ELR (cell line): ENCODE measurements at places on chromosomes 7 and 10.

DNA sequence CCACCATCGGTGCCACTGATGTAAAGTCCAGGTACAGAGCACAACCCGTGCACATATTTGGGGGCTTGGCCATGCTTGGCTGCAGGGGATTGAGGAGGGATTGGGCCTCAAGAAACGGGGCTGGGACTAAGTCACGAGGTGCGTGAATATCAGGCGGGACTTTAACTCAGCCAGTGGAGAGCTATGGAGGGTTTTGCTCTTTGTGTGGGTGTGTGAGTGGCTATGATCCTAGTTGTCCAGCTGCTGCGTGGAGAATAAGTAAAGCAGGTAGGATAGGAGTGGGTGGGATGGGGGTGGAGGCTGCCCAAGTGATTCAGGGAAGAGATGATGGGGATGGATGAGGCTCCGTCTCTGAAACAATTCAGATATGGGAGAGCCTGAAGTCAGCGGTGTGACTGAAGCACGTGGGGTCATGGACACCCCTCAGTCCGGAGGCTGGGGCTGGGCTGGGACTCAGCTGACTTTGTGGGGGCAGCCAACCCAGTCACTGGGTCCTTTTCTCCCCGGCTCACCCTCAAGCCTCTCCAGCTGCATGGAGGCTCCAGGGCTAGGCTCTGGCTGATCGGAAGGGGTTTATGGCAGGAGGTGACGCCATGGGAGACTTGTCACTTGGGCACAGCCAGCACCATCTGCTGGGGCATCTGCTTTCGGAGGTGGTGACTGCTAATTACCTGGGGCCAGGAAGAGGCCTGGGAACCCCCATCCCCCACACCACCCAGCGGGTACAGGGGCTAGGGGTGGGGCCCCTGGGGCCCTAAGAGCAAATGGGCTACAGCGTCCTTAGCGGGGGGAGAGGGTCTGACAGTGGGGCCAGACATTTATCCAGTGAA is 1.7 kb upstream of the LFNG start:
- DNase-seq, result peak; percentile 58

- no peak for DNase-seq
Observed at GRCh38 chr10:112026438-112026837, 157.1 kb downstream of the GPAM start.

DNA sequence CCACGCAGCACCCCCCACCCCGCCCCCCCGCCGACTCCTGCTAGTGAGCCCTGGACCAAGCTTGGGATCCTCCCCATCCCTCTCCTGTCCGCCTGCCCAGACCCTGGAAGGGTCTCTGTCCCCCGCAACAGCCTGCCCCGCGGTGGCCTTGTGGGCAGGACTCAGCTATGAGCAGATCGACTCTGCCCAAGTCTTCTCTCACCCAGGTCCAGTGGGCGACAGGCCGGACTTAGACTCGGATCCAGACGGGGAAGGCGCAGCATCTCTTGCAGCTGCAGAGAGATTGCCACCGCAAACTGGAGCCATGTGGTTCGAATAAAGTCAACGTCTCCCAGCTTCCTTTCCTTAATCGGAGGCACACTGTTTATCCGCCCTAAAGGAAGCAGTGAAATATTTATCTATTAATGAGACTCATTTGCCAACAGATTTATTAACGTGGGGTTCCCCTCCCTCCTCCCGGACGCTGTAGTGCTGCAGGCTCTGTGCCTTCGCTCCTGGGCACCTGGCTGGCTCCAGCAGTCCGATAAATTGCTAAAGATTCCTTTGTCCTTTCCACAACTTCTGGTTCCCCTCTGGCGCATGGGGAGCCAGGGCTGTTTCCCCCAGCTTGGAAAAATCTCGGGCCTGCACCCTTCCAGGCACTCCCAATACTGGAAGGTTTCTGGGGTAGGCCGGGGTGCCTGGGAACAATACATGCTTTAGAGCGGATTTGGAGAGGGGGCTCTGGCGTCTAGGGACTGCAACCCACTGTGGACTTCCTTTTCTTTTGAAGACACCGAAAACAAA is 634 bp upstream of the HOXA7 start:
- DNase-seq, result no peak

GRCh38 chr7:36036590-36036989 is 116.5 kb upstream of the EEPD1 start:
- peak; percentile 43 for DNase-seq

- no peak for DNase-seq
Observed at GRCh38 chr10:34861293-34862021, 46.4 kb upstream of the PARD3 start.

GRCh38 chr10:31099664-31100063 is 68.0 kb upstream of the ZNF438 start:
- DNase-seq, result peak; percentile 61

DNA sequence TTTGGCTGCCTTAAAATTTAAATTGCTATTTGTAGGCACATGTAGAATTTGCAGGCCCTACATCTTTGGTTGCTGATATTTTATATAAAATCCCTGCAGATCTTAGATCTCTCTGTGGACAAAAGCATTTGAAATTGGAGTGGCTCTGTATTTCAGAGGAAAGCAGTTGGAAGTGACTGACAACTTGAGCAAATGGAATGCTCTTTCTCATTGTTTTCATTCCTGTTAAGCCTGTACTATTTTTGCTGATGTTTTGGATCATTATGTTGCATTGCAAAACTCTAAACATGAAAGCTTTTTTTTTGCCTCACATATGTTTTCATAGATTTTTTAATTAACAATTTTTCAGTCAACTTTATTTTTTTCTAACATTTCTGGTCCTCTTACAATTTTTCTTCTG is 251.2 kb upstream of the MDFIC start:
- no peak for DNase-seq

DNA sequence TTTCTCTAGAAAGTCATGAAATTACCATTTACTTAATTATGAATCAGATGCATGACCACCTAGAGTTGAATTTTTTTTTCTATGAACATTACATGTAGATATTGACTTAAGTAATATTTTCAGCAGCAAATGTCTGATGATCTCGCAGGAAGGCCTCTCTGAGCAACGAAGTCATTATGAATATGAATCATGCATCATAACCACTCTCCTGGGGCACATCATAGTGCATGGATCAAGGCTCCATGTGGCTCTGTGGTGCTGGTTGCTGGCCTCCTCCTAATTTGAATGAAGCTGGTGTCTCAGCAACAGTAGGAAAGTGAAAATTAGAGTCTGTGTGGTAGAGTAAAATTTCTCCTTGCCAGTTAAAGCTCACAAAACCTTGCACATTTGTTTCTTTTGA is 121.4 kb upstream of the INHBA start:
- DNase-seq, result peak; percentile 73

DNA sequence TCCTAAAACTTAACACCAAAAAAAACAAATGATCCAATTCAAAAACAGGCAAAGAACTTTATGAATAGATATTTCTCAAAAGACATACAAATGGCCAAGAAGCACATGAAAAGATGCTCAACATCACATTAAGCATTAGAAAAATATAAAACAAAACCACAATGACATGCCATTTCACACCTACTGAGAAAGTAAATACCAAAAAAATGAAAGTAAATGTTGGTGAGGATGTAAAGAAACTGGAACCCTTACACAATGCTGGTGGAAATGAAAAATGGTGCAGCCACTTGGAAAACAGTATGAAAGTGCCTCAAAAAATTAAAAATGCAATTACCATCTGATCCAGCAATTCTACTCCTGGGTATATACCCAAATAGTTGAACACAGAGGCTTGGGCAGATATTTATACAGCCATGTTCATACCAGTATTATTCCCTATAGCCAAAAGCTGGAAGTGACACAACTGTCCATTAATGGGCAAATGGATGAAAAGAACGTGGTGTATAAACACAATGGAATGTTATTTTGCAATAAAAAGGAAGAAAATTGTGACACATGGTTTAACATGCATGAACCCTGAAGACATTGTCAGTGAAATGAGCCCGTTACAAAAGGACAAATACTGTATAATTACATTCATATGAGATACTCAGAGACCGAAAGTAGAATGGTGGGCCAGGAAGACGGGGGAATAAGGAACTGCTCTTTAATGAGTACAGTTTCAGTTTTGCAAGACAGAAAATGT is 89.0 kb downstream of the JMJD1C start:
- DNase-seq, result peak; percentile 92

DNA sequence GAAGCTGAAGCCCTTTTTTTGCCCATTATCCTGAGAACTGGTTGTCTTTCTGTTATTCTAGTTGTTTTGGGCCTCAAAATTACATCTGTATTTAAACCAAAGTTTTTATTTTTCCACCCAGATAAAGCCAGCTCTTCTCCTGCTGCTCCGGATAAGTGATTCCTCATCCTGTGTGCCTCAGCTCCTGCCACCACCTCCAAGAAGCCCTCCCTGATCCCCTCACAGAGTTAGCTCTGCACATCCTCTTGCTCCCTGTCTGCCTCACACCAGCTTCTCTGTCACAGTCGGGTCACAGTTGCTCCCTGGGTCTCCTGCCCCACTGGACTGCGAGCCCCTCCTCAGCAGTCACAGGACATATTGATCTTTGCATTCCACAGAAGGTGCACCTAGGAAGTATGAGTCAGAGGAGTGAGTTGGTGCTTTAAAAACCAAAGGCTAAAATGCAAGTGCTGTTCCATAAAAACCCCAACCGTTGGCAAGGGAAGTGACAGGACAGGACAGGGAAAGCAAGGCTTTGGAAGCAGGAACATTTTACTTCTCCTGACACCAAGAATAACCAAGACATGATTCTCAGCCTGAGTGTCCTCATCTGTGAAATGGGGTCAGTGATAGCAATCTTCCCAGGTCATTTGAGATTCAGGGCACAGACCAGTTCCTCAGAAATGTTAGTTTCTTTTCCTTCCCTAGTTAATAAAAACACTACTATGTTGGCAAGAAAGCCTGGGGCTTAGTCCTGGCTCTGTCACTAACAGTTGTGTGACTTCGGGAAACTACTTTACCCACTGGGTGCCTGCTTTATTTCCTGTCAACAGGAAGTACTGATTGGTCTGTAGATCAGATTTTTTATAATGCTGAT is 36.5 kb upstream of the EEPD1 start:
- DNase-seq, result peak; percentile 82

DNA sequence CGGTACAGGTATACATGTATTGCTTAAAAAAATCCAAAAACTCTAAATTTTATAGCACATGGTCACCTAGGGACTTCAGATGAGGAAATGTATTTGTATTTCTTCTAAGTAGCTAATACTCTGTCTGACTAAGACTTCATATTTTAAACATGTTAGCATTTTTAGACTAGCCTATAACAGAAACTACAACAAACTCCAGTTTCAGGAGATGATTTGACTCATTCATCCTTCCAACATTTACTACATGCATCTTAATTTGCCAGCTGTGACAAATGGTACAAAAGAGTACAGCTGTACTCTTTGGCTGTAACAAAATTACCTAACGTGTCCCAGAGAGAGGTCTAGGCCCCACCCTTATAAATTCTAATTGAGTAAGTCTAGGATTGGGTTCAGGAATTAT is 22.2 kb downstream of the TMEM209 start:
- no peak for DNase-seq

DNA sequence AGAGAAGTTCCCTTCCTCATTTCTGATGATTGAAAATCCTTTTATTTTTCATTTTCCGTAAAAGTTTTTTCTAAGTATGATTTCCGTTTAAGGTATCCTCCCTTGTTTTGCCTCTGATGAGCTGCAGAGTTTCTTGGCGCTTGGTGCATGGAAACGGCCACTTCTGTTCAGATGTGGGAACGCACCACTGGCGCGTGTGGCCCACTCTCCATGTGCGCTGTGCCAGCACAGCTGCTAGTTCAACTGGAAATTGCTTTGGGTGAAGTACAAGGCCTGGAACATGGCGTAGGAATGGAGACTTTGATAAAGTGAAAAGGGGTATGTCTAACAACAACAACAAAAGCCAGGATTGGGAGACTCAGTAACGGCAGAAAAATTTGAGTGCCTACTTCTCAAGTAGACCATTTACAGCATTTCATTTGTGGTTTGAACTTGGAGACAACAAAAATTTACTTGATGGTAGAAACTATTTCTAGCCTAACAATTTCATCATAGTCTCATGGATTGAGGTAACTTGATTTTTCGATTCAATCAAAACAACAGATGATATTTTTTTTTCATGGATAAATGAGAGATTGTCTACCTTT is 364.2 kb downstream of the SUGCT start:
- DNase-seq, result no peak

- peak; percentile 52 for DNase-seq
Observed at GRCh38 chr10:110074758-110075671, 67.2 kb downstream of the ADD3 start.

DNA sequence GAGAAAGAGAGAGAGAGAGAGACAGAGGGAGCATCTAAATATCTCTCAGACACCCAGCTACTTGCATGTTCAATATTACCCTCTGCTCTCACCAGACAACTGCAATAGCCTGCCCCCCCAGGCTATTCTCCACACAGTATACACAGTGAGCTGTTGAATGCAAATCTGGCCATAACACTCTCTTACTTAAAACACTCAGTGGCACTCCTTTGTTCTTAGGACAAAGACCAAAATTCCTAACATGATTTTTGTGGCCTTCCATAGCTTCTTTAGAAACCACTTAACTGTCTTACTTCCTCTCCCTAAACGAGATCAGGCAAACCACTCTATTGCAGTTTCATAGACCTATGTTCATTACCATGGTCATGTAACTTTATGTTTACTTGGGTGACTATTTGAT is 903.6 kb upstream of the AUTS2 start:
- no peak for DNase-seq

GRCh38 chr10:49587981-49588380 is 22.1 kb upstream of the SLC18A3 start:
- DNase-seq, result no peak

GRCh38 chr10:21010615-21011014 is 113.5 kb upstream of the NEBL start:
- DNase-seq, result no peak

- no peak for DNase-seq
Observed at GRCh38 chr7:158613481-158613880, 25.9 kb upstream of the PTPRN2 start.

GRCh38 chr7:94272821-94273583 is 121.7 kb upstream of the COL1A2 start:
- DNase-seq, result no peak

DNA sequence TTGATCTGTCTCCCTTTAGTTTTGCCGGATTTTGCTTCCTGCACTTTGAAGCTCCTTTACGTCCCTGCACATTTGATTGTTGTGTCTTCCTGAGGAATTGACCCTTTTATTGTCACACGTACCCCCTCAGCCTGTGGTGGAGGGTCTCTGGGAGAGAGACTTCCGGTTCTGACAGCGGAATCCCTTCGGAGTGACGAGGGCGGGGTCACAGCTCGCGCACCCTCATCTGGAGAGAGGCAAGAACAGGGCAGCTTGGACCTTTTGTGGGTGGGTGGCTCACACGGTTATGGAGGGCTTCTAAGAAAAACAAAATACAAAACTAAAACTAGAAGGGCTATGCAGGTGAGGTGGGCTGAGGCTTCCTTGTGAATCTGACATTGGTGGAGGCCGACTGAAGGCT is 26.0 kb downstream of the AMZ1 start:
- no peak for DNase-seq

GRCh38 chr10:75651417-75651816 is 220.0 kb downstream of the LRMDA start:
- peak; percentile 3 for DNase-seq

- no peak for DNase-seq
Observed at GRCh38 chr7:131141443-131141967, 186.2 kb upstream of the MKLN1 start.

- no peak for DNase-seq
Observed at GRCh38 chr10:790821-791551, 101.5 kb upstream of the DIP2C start.
